RKO (cell line): ENCODE measurements at places on chromosomes 2 and 18.

DNA sequence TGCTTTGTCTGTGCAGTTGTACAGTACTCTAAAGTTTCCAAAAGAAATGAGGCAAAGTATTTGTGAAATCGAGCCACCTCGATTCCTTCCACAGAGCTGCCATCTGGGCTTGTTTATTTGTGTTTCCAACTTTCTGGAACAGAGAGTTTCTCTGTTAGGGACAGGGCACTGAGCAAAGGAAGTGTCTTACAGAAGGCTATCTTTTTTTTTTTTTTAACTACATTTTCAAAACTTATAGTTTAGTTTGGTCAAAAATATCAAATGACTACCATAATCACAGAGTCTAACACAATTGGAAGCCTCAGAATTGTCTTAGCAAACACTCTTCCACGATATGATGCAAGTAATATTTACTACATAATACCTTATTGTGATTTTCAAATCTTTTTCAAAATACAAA lies 796 bp downstream of the RFTN2 start:
- DNase-seq = no peak

DNA sequence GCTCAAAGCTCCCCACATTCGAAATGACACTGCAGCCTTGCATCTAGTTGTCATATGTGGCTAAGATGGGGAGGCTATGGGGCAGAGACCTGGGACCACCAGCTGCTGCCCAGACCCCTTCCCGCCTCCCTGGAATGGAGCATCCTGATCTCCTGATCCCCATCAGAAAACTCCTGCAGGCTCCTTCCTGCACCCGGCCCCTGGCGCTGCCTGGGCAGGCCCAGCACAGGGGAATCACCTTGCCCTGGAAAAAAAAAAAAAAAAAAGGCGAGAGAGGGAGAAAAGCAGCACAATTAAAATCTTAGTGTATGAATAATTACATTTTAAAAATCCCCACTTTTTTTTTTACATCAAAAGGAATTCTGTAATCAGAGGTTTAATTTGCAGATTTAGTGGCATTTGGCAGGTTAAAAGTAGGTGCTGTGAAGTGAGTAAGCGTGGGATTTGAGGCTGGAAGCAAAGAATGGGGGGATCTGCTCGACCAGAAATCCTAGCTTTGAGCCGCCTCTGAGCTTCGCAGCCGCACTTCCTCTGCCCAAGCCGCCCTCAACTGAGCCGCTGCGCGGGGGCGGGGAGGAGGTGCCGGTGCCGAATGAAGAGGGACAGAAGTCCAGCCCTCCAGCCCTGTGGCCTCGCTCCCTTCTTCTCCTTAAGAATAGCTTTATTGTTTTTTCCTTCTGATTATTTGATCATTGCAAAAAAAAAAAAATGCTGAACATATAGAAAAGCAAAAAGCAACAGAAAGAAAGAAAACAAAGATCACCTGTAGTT lies 30.0 kb downstream of the THNSL2 start:
- no peak for DNase-seq

DNA sequence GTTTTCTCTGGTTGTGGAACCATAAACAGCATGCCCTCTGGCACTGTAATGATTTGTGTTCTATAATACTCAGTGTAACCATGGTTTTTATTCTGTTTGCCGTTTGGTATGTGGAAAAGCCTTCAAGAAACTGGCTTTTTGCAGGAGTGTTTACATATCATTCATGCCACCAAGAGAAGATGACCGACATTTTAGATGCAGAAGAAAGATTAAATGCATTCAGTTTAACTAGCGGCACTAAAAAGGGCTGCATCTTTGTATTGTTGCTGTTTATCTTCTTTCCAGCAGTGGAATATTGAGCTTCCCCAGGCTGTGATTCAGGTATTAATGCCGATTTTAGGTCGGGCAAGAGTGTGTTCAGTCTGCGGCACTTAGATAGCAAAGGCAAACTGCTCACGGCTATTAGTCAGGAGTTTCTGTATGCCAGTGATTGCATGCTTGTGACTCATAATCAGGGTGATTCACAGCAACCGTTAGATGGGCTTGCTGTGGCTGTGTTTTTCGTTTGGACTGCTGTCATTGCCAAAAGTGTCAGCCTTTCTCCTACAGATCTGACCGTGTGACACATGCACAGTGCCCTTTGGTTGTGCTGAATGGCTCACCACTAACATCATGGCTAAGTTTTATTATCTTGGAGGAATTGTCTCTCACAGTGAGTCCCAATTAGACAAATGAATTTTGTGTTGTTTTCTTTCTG lies 479.7 kb downstream of the PARD3B start:
- peak; percentile 95 for DNase-seq

- DNase-seq = no peak
Observed at GRCh38 chr18:9416563-9417072, 58.7 kb upstream of the RALBP1 start.

DNA sequence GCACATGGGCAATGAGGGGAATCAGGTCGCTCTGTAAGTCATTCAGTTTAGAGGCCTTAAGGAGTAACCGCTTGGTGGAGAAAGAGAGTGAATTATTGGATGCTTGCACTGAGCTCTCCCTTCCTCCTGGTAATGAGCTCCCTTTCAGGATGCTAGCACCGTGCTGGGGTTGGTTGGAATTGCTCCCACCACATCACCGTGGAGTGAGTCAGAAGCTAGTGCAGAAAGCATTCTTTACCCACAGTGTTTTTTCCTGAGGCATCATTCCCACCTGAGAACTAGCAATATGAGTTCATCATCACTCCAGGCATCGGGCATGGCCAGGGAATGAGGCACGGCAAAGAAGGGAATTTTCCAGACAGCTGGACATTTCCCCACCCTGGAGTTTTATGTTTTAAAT lies 57.6 kb downstream of the ITGB6 start:
- DNase-seq = no peak

DNA sequence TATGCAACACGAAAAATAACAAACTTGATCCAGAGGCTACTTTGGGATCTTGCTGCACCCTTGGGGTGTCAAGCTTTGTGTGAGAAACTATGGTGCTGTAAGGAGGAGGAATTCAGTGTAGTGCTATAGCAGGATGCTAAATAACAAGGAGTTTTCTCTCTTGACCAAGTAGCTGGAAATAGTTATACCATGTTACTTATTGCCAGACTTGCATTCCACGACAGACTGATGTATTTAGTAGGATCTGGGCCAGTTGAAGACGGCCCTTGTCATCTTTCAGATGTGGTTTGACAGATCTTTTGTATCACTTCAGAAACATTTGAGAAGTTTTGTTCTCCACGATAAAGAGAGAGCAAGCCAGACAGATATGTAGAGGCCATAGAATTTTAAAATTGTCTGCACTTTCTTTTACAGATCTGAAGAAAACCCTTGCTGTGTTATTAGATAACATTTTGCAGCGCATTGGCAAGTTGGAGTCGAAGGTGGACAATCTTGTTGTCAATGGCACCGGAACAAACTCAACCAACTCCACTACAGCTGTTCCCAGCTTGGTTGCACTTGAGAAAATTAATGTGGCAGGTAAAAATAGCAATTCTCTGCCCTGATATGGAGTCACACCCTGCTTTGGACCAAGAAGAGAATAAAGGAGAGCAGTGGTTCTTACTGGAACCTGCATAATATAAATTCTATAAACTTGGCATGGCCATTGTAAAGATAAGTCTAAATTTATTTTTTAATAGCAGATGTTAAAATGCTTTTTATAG lies 16.3 kb downstream of the MGAT5 start:
- no peak for DNase-seq

GRCh38 chr2:111015283-111015995 lies 105.3 kb upstream of the BCL2L11 start:
- no peak for DNase-seq

GRCh38 chr2:42974169-42974720 lies 181.9 kb upstream of the HAAO start:
- DNase-seq = no peak
